HT-29 (cell line): ENCODE measurements at places on chromosomes 2 and 18.
A peak's percentile ranks its signal among the peaks of the same experiment; 100 is the strongest.

- no peak for DNase-seq
Observed at GRCh38 chr2:223602972-223603371, 811 bp upstream of the SCG2 start.

GRCh38 chr2:162537651-162538050 lies 193.7 kb downstream of the GCA start:
- DNase-seq, result no peak

DNA sequence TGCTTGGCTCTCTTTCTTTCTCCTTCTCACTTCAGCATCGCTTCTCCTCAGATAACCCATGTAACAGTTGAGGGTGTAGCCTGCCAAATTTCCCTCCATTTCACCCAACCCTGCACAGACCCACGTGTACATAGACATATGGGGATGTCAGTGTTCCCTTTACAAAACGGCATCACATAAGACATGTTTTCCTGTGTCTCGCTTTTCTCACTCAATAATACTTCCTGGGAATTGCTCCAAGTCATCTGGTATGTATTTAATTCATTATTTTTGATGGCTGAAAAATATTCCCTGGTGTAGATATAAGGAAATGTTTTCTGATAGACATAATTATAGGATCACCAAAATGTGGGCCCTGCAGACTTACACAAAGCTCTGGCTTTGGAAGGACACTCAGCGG lies 176.8 kb downstream of the LOXHD1 start:
- no peak for DNase-seq

DNA sequence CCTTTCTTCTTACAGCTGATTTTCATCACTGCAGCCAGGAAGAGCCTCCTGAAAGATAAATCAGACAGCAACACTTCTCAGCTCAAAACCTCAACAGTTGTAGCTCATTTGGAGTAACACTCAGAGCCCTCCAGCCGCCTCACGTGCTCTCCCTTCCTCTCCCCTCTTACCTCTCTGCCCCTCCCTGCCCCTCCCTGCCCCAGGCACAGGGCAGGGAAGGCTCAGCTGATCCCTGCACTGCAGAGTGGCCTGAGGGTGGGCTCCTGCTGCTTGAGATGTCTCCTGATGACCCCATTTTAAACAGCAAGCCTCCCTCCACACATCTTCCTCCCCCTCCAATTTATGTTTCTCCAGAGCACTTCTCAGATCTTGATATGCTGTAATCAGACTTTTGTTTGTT lies 54.4 kb downstream of the SH3YL1 start:
- DNase-seq, result no peak

- DNase-seq, result peak; percentile 44
Observed at GRCh38 chr2:181738074-181738473, 57.8 kb upstream of the NEUROD1 start.

DNA sequence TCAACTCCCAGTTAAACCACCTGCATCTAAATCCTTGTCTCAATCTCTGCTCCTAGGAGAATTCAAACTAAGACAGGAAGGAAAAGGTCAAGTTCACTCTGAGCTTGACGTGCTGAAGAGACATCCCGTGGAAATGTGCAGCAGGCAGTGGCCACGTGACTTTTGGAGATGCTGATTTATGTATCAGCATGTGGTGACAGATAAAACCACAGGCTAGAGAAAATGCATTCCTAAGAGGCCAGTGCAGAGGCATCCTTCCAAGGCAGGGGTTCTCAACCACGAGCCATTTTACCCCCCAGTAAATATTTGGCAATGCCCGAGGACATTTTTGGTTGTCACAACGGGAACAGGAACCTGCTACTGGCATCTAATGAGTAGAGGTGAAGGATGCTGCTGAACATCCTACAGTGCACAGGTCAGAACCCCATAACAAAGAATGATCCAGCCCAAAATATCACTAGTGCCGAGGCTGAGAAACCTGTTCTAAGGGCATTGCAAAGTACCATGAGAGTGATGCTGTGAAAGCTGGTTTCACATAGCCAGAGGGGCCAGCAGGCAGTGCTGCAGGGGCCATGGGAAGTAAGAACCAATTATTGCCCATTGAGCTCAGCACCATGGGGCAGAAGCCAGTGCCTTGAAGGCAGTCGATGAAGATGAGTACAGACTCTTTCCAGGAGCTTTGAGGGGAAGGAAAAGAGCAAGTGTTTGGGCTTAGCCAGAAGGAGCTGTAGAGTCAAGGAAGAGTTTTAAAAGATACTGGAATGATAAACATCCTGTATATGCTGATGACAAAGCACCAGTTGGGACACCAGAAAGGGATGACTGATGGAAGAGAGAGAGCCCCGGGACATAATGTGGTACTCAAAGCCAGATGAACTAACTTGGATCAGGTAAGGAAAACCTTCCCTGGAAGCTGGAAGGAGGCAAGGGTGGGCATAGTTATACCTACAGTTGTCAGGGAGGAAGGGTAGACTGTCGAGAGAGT lies 174.6 kb downstream of the HAUS1 start:
- no peak for DNase-seq

- no peak for DNase-seq
Observed at GRCh38 chr2:98149333-98149697, 62.3 kb downstream of the VWA3B start.

DNA sequence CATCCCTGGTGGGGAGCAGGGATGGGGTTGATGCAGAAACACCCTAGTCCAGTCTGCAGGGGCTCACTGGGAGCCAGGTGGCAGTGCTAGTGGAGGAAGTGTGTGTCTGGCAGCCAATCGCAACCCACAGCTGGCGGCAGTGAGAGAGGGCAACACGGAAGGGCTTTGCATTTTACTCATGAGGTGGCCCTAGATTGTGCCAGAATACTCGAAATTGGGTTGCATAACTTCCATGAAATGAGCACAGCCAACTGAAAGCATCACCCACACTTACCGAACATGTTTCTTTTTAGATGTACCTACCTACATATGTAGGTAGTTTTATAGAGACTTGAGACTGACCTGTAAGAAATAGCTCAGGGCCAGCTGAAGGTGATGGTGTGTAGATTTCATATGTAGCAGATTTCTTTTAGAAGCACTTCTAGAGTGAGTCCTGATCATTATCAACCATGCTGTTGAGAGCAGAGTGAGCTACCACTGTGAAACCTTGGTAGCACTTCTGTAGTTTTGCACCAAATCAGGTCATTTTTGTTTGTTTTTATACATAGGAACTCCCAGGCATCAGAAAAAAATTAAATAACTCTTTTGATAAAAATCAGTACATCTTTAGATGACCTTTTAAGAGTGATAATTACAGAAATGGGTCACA lies 13.0 kb downstream of the IL18R1 start:
- DNase-seq, result no peak

DNA sequence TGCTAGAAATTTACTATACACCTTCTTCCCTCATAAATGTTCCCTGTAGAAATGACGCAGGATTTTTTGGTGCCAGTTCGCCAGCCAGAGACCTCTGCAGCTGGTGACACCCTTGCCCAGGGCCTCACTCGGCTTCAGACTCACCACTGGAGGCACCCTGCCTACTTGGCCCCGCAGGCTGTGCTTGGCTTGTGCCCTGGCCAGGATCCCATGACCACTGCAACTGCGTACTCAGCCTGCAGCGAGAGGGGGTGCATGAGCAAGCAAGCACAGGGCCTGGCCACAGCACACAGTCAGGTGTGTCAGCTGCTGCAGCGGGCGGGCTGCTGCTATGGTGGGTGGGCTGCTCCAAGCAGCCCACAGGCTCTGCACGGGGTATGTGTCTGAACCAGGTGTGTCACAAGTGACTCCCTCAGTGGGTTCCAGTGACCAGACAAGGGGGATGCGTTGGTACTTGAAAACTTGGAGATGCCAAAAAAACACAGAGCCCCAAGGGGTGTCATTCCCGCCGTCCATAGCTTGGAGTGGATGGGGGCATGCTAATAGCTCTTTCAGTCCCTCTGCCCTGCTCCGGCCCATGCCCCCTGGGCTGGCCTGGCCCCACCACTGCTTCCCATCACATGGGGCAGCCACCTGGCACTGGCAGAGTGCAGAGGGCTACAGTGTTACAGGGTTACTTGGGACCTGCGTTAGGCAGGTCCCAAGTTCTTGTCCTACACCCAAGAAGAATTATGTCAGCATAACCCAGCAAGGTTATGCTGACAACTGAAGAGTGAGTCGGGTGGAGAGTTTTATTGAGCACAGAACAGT lies 46.6 kb upstream of the TANC1 start:
- no peak for DNase-seq

DNA sequence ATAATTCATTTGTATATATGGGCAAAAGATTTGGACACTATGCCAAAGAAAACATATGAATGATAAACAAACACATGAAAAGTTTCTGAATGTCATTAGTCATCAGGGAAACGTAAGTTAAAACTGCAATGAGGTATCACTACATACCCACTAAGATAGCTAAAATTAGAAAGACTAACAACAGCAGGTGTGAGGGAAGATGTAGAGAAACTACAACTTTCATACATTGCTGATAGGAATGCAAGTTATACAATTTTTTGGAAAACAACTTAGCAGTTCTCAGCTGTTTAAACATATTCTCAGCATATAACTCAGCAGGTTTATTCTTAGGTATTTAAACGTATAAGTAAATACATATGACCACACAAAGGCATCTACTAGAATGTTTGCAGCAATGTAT lies 563.5 kb upstream of the KLHL29 start:
- no peak for DNase-seq

DNA sequence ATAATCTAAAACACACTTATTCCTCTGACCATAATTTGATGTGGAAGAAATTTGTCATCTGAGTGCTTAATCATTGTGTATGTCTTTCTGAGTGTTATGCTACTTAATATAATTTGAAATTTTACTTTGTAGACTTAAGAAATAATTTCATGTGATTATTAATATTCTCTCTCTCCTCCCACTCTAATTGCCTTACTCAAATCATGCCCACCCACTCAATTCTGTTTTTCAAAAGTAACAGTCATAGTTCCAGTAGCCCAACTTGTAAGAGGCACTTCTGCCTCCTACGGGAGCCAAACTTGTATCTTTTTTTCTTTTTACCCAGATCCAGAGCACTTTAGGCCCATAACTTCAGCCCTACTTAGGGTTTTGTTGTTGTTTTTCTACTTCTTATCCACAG lies 18.5 kb upstream of the KYNU start:
- DNase-seq, result no peak

- no peak for DNase-seq
Observed at GRCh38 chr2:12686708-12687283, 29.9 kb upstream of the TRIB2 start.

- DNase-seq, result no peak
Observed at GRCh38 chr2:40642237-40642636, 190.3 kb upstream of the SLC8A1 start.

- no peak for DNase-seq
Observed at GRCh38 chr2:55907686-55908085, 15.9 kb downstream of the EFEMP1 start.

DNA sequence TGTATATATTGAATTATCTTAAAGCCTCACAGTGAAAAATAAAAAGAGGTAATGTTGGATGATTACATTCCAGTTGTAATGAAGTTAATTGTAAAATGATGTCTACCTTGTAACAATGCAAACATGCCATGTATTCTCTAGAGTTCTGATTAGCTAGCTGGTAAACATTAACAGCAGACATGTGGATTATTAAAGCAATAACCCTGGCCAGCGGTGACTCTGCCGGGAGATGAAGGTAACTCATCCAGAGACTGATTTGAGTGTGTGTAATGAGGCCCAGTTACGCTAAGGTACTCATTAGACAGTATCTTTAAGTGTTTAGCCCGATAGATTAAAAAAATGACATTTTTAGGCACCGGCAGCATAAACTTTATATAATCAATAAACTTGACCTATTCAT lies 79.6 kb upstream of the REV1 start:
- DNase-seq, result no peak

DNA sequence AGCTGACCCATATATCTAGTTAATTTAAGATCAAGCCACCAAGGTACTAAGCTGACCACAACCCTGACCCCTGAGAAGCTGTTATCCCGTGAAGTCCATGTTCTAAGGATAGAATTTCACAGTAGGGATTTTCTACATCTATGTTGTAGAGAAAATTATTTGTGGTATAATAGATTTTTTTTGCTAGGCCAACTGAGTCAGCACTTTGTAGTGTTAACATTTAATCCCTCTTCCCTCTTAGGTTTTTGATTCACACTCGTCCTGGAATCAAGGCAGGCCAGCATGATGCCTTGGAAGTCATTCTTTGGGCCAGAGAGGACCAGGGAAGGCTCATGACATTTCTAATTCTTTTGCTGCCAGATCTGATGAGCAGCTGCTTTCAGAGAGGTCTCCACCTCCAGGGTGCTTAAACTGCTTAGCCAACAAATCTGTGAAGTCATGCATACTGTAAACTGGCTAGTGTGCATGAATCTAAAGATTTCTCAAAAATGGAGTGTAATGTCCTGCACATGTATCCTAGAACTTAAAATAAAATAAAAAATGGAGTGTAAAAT lies 102.5 kb downstream of the RBM43 start:
- no peak for DNase-seq

- no peak for DNase-seq
Observed at GRCh38 chr2:73020657-73021370, 50.7 kb downstream of the SFXN5 start.

GRCh38 chr2:134845719-134846118 lies 7.3 kb downstream of the ACMSD start:
- no peak for DNase-seq

DNA sequence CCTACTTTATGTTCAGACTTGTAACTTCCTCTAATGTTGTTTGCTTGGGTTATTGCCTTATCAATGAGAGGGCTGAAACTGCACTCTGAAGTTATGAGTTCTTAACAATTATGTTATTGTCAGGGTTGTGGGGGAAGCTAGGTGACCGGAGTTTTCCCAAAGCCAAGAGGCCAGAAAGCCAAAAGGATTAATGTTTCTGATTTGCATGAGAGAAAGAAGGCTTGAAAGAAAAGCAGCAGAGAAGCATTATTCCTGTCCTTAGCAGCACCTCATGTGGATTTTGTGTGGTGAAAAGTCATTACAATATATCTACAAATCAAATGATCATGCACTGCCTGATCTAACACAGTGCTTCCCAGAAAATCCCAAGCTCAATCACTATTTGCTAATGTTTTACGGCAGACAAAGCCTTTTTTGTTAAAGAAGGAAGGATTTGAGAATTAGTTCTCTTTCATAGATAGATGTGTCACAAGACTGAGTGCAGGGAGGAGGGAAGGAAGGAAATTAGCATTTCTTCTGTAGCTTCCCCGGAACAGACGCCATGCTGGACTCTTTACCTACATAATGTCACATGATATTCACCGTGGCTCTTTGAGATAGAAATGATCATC lies 203.2 kb downstream of the ALK start:
- no peak for DNase-seq

DNA sequence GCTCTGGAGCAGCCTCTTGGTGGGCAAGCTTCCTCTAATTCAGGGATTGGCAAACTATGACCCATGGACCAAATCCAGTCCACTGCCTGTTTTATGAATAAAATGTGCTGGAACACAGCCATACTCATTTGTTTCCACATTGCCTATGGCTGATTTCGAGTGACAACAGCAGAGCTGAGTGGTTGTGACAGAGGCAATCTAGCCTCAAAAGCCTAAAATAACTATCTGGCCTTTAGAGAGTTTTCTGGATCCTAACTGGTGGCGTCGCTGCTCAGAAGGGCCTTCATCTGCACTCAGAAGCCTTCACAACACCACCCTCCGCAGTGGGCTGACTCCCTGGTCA lies 147.1 kb downstream of the CCBE1 start:
- DNase-seq, result no peak
